ENCODE measurements at places on chromosomes 11 and 22.

DNA sequence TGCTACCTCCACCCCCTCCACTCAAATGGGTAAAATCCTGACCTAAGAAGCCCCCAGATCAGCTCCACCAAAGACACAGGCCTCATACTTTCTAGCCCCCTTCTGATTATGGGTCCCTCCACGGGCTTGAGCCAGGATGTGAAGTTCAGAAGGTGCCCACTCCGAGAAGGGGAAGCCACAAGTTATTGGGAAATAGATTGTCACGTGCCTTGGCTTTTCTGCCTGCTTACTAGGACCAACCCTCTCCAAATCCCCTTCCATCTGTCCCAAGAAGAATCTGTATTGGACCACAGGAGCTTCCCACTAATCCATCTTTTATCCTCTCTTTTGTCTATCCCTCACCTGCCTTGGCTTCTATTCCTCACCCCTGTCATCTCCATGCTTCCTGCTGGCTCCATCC lies 3.0 kb upstream of the NRGN start:
- DNase-seq: peak; percentile 28

DNA sequence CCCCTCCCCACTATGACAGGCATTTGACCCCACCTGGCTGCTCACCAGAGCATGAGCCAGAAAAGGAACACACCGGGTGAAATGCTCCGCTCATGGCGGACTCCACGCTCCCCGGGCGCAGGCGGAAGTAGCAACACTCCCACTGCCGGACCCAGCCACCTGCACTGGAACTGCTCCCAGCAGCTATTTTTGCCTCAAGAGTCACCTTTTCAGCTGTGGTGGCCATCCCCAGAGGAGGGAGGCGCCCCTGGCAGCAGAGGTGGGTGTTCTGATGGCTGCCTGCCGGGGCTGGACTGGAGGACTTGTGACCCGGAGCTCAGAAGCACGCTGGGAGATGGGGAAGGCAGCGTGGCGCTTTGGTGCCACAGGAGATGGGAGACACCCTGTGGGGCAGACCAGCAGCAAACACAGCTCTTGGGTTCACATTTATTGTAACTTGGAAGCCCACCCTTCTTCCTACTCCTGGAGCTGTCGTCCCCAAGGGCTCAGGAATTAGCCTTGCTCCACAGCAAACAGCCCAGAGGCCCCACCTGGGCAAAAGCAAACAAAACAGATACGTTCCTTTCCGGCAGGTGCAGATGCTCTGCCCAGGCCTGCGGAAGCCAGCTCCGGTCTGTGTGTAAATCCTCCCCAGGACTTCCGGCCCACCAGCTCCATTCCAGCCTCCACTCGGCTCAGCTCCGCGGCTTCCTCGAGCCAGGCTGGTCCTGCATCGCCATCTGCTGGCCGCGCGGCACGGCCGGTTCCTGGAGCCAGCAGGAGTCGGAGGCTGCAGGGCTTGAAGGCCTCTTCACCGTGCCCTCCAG lies 3.7 kb downstream of the RPS19BP1 start:
- DNase-seq: peak; percentile 81

- no peak for DNase-seq
Observed at GRCh38 chr11:26359055-26359454, 27.1 kb downstream of the ANO3 start.

- no peak for DNase-seq
Observed at GRCh38 chr22:35586771-35587170, 30.4 kb downstream of the MB start.

GRCh38 chr11:2732261-2732939 lies 32.6 kb upstream of the KCNQ1OT1 start:
- DNase-seq: no peak

DNA sequence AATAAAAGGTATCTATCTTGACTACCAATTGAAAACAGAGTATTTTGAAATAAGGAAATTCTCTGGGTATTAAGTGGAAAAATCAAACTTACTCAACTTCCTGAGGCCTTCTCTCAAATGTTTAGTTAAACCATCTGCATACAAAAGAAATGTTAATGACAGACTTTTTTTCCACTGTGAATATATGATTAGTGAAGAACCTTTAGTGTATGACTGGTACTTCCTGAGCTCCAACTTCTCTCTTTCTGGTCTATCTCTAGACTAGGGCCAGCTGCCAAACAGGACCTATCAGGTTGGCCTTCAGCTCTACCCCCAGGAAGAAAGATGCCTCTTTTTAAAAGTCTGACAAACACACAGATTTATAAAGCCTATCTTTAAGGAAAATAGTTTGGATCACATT lies 68.8 kb upstream of the SCUBE2 start:
- DNase-seq: no peak

DNA sequence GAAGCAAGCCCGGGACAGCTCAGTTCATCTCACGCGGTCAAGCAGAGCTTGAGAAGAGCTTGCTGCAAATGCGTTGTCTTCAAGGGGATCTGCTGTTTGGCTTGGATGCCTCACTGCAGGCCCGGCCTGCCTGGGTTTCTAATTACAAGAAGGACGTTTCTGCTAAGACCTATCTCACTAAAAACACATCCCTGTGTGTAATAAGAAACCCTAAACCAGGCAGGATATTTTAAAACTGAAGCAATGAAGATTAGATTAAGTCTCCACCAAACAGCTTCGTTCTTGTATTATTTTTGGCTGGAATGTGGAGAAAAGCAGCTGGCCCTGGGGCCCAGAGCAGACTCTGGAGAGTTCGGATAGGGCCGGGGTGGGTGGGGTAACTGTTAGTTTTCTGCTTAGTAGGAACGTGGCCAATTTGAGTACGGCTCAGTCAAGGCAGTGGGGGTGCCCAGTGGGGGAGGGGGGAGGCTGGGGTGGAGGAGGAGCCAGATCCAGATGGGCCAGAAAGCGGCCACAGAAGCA lies 6.0 kb downstream of the PKNOX2 start:
- no peak for DNase-seq

GRCh38 chr11:131922220-131922619 lies 551.8 kb downstream of the NTM start:
- DNase-seq: no peak

GRCh38 chr11:69641681-69642548 lies 959 bp downstream of the CCND1 start:
- no peak for DNase-seq

- DNase-seq: no peak
Observed at GRCh38 chr11:85974122-85974521, 94.8 kb downstream of the PICALM start.

DNA sequence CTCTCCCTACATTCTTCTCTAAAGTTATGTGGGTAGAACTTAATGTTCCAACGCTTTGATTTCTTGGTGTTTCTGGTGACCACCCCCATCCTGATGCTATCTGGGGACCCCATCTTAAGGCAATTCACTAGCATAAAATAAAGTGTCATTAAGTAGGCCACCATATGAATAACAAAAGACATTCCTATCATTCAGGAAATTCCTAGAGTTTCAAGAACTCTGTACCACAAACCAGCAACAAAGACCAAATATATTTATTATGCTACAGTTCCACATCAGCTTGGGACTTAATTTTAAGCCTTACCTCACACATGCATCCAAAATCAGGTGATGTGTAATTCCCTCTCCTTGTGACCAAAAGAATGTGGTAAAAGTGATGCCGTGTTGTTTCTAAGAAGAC lies 254.6 kb upstream of the LRRC4C start:
- DNase-seq: no peak

GRCh38 chr22:49291169-49291568 lies 536.5 kb downstream of the BRD1 start:
- no peak for DNase-seq

GRCh38 chr11:119085437-119085847 lies 761 bp downstream of the HMBS start:
- no peak for DNase-seq

- DNase-seq: no peak
Observed at GRCh38 chr11:503179-503981, 3.7 kb downstream of the RNH1 start.

DNA sequence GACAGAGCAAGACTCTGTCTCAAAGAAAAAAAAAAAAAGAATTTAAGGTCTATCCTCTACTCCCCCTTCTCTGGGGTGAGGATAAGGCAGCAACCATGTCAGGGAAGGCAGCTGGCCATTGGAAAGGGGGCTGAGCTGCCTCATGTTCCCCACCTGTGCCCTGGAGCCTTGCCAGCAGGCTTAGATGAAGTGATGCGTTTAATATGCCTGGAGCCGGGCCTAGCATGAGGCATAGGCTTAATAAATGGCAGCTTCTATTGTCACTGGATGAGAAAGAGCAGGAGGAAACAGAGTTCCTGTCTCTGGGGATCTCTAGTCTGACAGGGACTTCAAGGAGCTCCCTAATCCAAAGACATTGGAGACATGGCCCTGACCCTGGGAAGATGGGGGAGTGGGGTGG lies 3.2 kb upstream of the KCNE3 start:
- no peak for DNase-seq

- DNase-seq: no peak
Observed at GRCh38 chr11:9146477-9146876, 55.1 kb upstream of the SCUBE2 start.

- DNase-seq: no peak
Observed at GRCh38 chr11:71194710-71195109, 57.7 kb downstream of the SHANK2 start.

Data from GDM1 (cell line).